ENCODE measurements at places on chromosomes 6 and 20.

GRCh38 chr6:156967852-156968251, 190.7 kb downstream of the ARID1B start:
- H3K4me3 ChIP-seq: no peak overlapping the region
- no peak overlapping the region for H3K27ac ChIP-seq
- no peaks in the 10 kb centered on the region for H3K27me3 ChIP-seq
- H3K36me3 ChIP-seq: no peaks in the 10 kb centered on the region

DNA sequence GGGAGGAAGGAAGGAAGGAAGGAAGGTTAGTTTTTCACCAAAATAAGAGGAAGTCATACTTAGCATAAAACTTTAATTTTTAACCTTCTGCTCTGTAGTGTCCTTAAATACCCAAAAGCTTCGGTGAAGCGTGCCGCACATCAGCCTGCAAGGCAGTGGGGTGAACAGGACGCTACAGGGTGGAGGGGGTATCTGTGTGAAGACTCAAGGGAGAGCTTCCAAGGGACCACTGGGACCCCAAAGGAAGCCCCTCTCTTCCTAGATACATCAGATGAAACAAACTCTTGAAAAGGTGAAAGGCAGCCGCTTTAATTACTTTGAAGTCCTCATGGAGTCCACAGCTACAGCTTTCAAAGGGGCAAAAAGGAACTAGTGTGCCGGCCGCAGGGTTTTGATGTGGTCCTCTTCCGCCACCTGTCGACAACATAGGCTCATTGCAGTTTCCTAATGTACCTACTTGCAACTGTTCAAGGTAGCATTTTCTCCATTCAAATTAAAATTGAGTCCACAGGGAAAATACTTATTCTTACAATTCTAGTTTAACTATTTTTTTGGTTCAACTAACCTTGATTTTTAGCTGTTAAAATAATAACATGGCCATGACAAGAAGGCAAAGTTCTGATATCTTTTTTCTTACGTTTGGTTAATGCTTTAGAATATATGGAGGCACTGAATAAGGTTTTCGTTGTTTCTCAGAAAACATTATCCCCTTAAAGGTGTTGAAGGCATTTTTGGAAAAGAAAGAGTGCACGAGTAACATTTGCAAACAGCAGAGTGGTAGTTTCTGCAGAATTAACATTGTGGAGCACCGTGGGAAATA, 135.0 kb upstream of the RIPOR2 start:
- H3K27me3 ChIP-seq: no peaks in the 10 kb centered on the region
- H3K27ac ChIP-seq: no peak overlapping the region
- H3K4me1 ChIP-seq: no peaks in the 10 kb centered on the region

- H3K27ac ChIP-seq: no peak overlapping the region
- H3K27me3 ChIP-seq: no peaks in the 10 kb centered on the region
- peak; percentile 23 for DNase-seq
- peaks cover 2% of the 10 kb centered on the region for H3K36me3 ChIP-seq
- H3K4me3 ChIP-seq: no peak overlapping the region
- H3K4me1 ChIP-seq: no peaks in the 10 kb centered on the region
Observed at GRCh38 chr6:84197708-84198107, 29.7 kb downstream of the CEP162 start.

DNA sequence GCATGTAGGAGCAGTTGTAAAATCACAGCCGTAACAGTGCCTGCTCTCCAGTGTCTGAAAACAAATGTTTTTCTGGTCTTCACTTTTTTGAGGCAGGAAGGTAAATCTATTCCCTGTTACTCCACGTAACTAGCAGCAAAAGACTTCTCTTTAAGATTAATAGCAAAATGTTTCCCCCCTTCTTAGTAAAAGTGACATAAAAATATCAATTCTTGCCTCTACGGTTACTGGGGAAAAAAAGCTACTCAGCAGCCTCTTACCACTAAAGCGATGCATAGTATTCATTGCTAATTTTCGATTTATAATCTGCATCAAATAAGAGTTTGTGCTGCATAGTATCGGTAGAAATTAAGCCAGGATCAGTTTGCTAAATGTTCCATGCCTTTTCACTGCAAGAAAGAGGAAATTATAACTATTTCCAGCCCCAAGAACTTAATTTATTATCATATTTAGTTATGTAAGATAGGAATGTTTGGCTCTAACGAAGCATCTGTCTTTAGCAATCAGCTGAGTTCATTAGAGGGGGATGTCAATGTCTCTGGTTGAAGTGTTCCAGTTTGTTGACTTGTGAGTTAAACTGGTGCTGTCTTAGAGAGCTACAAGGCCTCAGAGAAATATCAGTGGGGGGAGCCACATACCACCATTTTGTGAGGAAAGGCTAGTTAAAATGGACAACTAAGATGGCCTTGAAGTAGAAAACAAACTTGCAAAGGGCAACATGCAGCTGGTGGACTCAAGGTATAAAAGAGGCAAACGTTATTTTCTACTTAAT, 617 bp upstream of the TSPYL1 start:
- H3K27ac ChIP-seq: no peak overlapping the region
- DNase-seq: peak; percentile 34
- H3K4me1 ChIP-seq: peaks cover 4% of the 10 kb centered on the region
- no peaks in the 10 kb centered on the region for H3K27me3 ChIP-seq
- H3K4me3 ChIP-seq: peak overlapping the region; percentile 74

DNA sequence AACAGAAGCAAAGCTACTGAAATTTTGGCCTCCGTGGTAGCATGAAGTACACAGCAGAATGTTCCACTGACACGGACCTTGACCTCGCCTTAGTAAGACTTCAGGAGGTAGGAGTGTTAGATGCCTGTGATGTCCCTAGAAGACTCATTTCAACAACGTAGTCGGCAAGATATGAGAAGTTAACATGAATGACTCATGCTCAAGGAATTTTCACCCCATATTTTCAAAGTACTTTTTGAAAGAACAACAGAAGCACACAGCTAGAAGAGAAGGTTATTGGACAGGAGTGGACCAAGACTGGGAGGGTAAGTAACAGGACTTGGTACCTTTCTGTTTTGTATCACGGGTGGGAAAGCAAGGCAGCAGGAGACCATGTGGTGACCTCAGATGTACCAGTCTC, 78.0 kb downstream of the DZANK1 start:
- no peak overlapping the region for H3K4me3 ChIP-seq
- peaks cover under 1% of the 10 kb centered on the region for H3K4me1 ChIP-seq
- H3K36me3 ChIP-seq: no peaks in the 10 kb centered on the region
- no peak for DNase-seq

DNA sequence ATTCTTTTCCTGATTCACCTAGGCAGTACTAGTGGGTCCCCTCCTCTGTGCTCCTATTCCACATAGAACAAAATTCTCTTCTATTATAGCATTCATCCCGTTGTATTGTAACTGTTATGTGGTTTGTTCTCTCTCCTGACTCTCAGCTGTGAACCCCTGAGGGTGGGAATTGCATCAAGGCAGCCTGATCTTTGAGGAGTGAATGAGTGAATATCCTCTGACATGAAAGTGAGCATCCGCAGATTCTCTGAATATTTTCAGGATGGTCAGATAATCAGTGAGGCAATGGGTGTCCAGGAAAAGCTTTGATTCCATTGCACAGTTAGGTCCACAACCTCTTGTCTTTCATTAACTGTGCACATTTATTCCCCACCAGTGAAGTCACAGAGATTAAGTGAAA, 67.6 kb upstream of the SLC22A23 start:
- no peaks in the 10 kb centered on the region for H3K27me3 ChIP-seq
- no peak for DNase-seq
- H3K36me3 ChIP-seq: no peaks in the 10 kb centered on the region
- no peak overlapping the region for H3K4me3 ChIP-seq
- no peak overlapping the region for H3K27ac ChIP-seq

GRCh38 chr6:127483399-127484055, 24.3 kb upstream of the KIAA0408 start:
- no peak overlapping the region for H3K27ac ChIP-seq
- no peaks in the 10 kb centered on the region for H3K4me1 ChIP-seq
- H3K4me3 ChIP-seq: no peak overlapping the region
- H3K36me3 ChIP-seq: no peaks in the 10 kb centered on the region

DNA sequence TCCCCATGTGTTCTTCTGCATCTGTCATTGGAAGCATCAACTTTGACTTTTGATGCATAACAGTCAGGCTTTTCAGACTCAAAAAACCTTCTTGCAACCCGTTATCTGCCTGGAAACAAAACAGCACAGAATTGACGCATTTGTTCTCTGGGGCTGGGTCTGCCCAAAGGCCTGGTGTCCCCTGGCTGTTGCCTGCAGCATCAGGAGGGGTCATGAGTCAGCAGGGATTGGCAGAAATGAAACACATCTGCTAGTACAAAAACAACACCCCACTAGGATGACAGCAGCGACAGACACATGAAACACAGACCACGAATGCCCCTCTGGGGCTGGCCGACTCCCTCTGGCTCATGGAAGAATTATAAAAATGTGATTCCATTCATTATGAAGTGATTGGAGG, 157.6 kb upstream of the INSM1 start:
- no peak overlapping the region for H3K27ac ChIP-seq
- H3K27me3 ChIP-seq: no peaks in the 10 kb centered on the region
- no peaks in the 10 kb centered on the region for H3K36me3 ChIP-seq
- DNase-seq: no peak
- no peak overlapping the region for H3K4me3 ChIP-seq

- no peak overlapping the region for H3K4me3 ChIP-seq
- no peaks in the 10 kb centered on the region for H3K27me3 ChIP-seq
- no peak overlapping the region for H3K27ac ChIP-seq
- H3K36me3 ChIP-seq: no peaks in the 10 kb centered on the region
- DNase-seq: no peak
Observed at GRCh38 chr6:108594640-108595039, 33.9 kb downstream of the FOXO3 start.

DNA sequence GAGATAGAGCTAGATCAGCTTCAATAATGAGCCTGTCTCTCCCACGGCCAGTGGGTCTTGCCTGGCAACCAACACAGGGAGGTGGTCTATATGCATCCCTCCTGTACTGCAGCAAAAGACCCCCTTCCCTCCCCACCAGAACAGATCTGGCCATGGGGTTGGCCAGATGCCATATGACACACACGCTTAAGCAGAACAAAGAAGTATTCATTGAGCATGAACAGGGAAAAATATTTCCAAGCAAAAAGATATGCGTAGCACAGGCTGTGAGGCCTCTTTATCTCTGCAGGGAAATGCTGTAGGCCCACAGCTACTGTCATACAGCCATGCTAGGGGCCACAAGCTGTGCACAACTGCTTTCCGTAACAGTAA, 73.4 kb upstream of the NRSN1 start:
- no peak overlapping the region for H3K4me3 ChIP-seq
- no peaks in the 10 kb centered on the region for H3K4me1 ChIP-seq
- no peaks in the 10 kb centered on the region for H3K27me3 ChIP-seq
- H3K27ac ChIP-seq: no peak overlapping the region

GRCh38 chr6:148398244-148398643, 55.6 kb downstream of the SASH1 start:
- H3K27ac ChIP-seq: no peak overlapping the region
- no peaks in the 10 kb centered on the region for H3K27me3 ChIP-seq
- no peaks in the 10 kb centered on the region for H3K36me3 ChIP-seq
- no peak for DNase-seq

DNA sequence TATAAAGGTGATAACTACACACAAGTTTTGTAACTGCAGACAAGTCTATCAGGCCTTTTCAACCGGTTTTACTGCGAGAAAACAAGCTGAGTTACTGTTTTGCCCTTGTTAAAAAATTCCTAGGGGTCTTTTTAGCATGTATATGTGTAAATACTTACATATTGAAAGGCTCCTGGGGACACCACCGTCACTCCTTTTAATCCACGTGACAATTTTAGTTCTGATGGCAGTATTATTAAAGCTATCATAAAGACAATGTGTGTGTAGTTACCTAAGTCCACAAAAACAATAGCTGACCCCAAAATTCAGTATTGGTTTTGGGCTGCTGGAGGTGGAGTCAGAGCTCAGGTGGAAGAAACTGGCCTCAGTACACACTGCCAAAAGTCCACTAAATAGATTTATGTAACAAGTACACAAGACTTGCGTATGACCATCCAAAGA, 41.3 kb upstream of the HFE start:
- H3K4me3 ChIP-seq: peak overlapping the region; percentile 59
- DNase-seq: no peak
- no peaks in the 10 kb centered on the region for H3K36me3 ChIP-seq
- H3K27ac ChIP-seq: peak overlapping the region; percentile 90
- H3K27me3 ChIP-seq: no peaks in the 10 kb centered on the region

- H3K27ac ChIP-seq: no peak overlapping the region
- H3K4me3 ChIP-seq: no peak overlapping the region
- no peaks in the 10 kb centered on the region for H3K4me1 ChIP-seq
- peak; percentile 89 for DNase-seq
- H3K36me3 ChIP-seq: no peaks in the 10 kb centered on the region
- H3K27me3 ChIP-seq: no peaks in the 10 kb centered on the region
Observed at GRCh38 chr6:136772685-136773472, 19.4 kb downstream of the MAP3K5 start.

DNA sequence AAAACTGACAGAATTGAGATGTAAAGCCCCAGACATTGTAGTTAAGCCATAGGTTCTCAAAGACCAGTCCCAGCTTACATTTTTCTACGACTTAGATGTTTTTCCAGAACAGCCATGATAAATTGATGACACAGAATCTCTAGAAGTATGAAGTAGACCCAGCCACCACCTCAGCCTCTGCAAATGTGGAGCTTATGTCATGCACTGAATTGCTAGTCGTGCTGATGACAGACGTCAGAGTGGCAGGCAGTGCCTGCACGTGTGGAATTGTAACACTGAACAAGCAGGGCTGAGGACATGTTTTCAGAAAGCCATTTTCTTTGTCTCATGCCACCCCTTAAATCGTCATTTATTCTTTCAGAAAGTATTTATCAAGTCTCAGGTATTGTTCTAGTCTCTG, 72.4 kb upstream of the TMEM181 start:
- no peaks in the 10 kb centered on the region for H3K36me3 ChIP-seq
- H3K27me3 ChIP-seq: no peaks in the 10 kb centered on the region
- DNase-seq: no peak
- H3K4me1 ChIP-seq: no peaks in the 10 kb centered on the region
- H3K27ac ChIP-seq: no peak overlapping the region

DNA sequence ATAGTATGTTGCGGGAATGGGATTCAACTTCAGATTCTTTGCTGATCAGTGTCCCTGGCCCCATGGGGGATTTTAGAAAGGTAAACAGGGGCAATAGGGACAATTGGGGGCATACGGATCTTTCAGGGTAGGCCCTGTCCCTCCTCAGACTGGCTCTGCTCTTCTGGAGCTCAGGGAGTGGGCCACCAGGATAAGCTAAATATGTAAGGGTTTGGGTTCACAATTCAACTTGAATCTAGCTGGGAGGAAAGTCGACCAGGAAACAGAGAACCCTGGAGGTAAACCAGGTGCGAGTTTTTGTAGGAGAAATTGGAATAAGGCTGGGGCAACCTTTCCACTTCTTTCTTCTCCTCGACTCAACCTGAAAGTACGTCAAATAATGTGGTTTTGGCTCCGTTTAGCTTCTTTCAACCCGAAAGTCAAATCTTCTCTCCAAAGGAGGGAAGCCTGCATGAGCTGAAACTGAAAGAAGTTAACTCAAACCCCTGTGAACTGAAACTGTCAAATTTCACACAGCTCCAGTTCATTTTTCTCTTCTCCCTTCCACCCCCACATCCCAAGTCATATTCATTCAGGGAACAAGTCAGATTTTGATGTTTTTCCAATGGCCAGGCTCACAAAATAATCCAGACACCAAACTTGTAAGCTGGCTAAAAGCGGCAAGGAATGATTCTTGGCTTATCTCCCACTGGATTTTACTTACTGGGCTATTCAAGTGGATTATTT, 278.2 kb downstream of the CLIC5 start:
- H3K4me1 ChIP-seq: no peaks in the 10 kb centered on the region
- no peak overlapping the region for H3K27ac ChIP-seq
- no peak overlapping the region for H3K4me3 ChIP-seq
- H3K36me3 ChIP-seq: no peaks in the 10 kb centered on the region
- H3K27me3 ChIP-seq: no peaks in the 10 kb centered on the region
